ENCODE measurements at places on chromosomes 1 and 21.

DNA sequence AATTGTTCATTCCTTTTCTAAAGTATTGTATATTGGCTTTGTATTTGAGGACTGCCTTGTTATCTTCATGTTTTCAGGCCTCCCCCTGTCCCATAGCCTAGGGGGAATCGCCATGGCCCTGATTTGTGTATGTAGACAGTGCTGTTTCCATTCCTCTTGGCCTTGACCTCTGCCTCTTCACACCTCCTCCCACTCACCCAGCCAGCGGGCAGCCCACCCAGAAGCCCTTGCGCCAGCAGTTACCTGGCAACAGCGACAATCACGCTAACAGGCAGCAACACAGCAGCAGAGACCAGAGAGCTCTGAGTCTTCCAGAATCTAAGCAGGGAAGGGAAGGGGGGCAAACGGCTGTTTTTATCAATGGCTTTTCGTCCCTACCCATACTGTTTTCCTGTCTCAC, 50.0 kb upstream of the NPL start:
- DNase-seq = no peak

GRCh38 chr1:74012583-74012982, 185.4 kb downstream of the LRRIQ3 start:
- no peak for DNase-seq

DNA sequence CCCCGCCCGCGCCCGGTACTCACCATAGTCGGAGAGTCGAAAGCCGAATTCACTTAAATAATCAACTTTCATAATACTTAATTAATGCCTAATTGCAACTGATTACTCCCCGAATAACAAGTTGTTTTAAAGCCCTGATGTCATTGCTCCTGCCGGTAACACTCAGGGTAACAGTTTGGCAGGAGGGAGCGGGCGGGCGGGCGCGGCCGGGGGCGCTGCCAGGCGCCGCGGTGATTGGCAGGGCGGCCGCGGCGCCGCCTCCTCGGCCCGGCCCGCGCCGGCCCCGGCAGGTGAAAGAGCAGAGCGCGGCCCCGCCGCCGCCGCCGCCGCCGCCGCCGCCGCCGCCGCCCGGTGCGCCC, 102.2 kb downstream of the CASZ1 start:
- no peak for DNase-seq

DNA sequence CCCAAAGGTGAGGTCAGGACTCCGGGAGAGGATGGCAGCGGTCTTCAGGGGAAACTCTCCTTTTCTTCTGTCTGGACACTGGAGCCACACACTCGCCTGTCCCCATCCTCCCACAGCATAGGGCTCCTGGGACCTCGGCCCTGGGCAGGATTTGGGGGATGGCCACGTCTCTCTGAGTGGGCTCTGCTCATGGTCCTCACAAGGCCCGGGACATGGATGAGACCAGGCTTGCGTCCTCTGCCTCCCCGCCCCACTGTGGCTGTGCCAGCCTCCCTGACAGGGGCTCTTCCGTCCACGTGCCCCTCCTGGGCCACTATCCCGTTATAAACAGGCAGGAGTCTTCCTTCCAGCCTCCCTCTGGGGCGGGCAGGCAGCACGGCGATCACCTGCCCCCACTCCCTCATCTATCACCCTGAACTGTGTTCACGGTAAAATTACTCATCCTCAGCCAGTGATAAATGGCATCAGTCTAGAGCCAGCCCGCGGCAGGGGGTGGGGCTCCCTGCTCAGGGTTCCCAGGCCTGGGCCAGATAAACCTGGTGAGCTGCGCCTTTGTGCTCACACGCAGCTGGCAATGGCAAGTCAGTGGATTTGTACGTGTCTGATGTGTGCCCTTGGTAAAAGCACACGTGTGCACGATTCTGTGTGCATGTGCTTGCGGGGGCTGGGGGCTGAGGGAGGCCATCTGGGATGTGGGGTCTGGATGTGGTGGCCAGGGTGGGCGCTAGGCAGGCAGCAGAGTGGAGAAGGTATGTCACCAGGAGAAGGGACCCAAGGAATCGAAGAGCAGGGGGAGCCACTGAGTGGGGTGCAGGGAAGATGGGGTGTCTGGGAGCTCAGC, 12.6 kb upstream of the SAMD11 start:
- no peak for DNase-seq

- no peak for DNase-seq
Observed at GRCh38 chr1:158024737-158025136, 31.3 kb downstream of the KIRREL1 start.

DNA sequence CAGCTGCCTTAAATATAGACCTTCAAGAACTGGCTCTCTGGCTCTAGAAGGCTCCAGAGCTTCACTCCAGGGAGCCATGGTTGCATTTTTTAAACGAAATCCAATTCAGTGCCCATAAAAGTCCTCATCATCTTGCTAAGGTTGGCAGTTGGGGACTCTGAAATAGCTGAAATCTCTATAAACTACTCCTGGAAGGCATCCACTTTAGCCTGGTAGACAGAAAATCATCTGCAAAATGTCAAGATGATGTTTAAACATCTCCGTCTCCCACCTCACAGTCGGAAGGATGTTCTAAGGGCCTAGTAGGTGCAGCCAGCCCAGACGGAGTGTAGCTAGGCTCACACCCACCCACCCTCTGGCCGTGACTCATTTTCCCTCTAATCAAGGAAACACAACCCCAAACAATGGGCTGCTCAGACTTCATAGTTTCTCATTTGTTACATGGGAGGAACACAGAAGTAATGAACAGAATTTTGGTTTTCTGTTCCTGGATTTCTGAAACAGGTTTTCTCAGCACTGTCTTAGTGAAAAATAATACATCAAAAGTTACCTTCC, 235.4 kb upstream of the KAZN start:
- DNase-seq = no peak

DNA sequence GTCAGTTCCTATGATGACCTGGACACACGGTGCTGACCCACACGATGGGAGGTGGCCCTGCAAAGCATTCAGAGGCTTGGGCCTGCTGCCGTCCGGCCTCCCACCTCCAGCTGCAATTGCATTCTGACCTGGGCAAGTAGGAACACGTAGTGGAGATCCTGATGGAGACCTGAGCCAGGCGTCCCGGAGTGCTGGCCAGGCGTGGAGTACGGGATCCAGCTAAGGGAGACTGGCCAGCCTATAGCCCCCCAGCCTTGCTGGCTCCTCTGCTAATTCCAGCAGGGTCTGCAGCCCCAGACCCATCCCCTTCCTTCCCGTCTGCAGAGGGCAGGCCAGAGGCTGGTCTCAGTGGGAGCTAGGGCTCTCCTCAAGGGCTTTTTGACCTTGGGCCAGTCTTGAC, 11.2 kb downstream of the CD46 start:
- no peak for DNase-seq

- DNase-seq = no peak
Observed at GRCh38 chr1:224582041-224582440, 34.1 kb upstream of the CNIH3 start.

- peak; percentile 59 for DNase-seq
Observed at GRCh38 chr1:152141971-152142584, 16.9 kb downstream of the RPTN start.

GRCh38 chr1:201593200-201593921, 54.4 kb downstream of the NAV1 start:
- DNase-seq = no peak

GRCh38 chr1:205073511-205073910, 10.7 kb downstream of the TMEM81 start:
- DNase-seq = no peak

DNA sequence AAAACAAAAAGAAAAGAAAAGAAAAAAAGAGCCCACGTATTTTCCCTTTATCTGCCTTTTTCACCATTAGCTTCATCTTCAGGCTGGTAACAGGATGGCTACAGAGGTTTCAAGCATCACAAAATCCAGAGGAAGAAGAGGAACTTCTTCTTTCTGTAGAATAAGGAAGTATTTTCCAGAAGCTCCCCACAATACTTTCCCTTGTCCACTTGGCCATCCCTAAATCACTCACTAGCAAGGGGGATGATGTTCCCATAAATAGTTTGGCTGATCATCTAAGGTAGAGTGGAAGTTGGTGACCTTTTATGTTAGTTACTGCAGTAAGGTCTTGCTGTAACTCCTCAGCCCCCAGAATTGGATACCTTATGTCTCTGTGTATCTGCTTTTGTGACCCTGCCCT, 45.1 kb upstream of the RNF11 start:
- DNase-seq = no peak

GRCh38 chr1:29860056-29860455, 623.7 kb downstream of the PTPRU start:
- no peak for DNase-seq

DNA sequence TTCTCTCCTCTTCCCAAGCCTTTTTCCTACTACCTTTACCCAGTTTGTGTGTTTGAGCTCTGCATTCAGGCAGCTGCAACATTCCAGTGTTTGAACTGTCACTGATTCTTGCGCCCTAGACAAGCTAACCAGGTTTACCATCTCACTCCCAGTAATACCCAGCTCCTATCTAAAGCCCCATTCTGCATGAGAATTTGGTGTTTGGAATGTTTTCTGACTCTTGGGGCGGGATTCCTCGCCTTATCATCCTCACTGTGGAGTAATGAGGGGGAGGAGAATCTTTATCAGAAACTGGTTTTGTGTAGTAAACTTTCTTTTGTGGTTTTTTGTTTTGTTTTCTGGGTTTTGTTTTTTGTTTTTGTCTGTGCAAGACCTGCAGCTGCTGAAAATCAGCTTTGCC, 36.5 kb downstream of the NCF2 start:
- DNase-seq = no peak

- DNase-seq = no peak
Observed at GRCh38 chr1:111965781-111966443, 23.6 kb downstream of the KCND3 start.

GRCh38 chr1:157030728-157031127, 14.8 kb downstream of the ARHGEF11 start:
- no peak for DNase-seq

DNA sequence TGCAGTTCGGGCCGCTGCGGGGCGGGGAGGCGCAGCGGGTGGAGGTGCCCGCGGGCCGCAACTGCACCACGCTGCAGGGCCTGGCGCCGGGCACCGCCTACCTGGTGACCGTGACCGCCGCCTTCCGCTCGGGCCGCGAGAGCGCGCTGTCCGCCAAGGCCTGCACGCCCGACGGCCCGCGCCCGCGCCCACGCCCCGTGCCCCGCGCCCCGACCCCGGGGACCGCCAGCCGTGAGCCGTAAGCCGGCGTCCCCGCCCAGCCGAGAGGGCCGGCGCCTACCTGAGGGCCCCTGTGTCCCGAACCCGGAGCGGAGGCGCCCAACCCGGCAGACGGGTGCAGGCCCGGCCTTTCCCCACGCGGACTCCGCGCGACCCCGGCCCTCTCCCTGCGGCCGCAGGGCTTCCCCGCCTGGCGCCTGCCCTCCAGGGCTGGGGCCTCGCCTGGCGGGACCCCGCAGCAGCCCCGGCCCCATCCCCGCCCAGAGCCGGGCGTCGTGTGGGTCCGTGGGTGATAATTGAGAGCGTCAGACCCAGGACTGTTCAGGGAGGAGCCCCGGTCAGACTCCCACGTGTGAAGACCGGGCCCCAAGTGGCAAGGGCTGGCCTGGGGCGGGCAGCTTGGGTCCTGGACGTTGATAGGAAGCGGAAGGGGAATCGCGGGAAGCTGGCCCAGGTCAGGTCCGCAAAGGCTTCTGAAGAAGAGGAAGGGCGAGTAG, 4.2 kb downstream of the VWA1 start:
- no peak for DNase-seq

GRCh38 chr21:16872616-16873015, 640.2 kb upstream of the CXADR start:
- no peak for DNase-seq

- DNase-seq = no peak
Observed at GRCh38 chr1:209062081-209062620, 521.4 kb upstream of the CAMK1G start.

DNA sequence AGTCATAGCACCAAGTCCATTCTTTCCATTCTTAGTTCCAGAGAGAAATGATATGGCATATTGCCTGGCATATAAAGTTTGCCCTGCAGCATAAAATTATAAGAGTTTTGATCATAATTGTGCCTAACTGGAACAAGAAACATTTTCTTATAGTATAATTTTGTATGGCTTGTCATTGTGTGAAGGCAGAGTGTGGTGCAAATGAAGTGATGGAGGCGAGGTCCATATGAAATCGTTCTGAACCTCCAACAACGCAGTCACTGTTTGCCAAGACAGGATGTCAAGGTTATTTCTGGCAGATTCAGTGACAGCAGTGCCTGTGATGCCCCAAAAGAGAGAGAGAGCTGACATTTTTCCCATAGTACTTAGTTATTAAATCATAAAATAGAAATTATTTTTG, 584.0 kb downstream of the ADGRL2 start:
- DNase-seq = no peak

DNA sequence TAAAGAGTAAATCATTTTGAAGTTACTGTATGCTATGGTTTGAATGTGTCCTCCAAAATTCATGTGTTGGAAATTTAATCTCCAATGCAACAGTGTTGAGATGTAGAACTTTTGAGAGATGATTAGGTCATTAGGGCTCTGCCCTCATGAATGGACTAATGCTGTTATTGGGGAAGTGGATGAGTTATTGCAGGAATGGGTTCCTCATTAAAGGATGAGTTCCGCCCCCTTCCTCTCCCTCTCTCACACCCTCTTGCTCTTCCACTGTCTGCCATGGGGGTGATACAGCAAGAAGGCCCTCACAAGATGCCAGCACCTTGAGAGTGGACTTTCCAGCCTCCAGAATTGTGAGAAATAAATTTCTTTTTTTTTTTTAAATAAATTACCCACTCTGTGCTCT, 97.6 kb downstream of the ATP1A1 start:
- DNase-seq = no peak

DNA sequence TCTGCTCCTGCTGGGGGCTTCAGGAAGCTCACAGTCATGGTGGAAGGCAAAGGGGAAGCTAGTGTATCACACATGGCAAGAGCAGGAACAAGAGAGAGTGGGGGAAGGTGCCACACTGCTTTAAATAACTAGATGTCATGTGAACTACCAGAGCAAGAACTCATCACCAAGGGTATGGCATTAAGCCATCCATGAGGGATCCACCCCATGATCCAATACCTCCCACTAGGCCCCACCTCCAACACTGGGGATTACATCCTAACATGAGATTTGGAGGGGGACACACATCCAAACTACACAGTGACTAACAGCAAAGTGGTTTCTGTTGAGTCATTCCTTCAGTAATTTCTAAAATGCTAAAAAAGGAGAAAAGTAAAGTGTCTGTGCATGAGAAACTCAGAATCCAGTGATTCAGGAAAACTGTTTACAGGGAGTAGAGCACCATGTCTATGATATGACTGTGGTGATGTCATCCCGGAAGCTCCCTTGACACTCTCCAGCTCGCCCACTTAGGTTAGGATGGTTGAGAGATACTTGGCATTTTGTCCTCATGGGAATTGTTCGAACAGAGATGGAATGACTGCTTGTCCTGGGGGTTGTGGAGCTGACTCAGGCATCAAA, 50.3 kb downstream of the CHD1L start:
- DNase-seq = no peak

- no peak for DNase-seq
Observed at GRCh38 chr1:24901791-24902470, 28.1 kb downstream of the RUNX3 start.

GRCh38 chr1:243508303-243508713, 252.5 kb downstream of the SDCCAG8 start:
- DNase-seq = peak; percentile 57

- no peak for DNase-seq
Observed at GRCh38 chr1:152005360-152005912, 11.8 kb upstream of the S100A10 start.
